ENCODE measurements at places on chromosomes 11 and 22.

- no peak for DNase-seq
Observed at GRCh38 chr11:10918698-10919097, 60.8 kb upstream of the ZBED5 start.

DNA sequence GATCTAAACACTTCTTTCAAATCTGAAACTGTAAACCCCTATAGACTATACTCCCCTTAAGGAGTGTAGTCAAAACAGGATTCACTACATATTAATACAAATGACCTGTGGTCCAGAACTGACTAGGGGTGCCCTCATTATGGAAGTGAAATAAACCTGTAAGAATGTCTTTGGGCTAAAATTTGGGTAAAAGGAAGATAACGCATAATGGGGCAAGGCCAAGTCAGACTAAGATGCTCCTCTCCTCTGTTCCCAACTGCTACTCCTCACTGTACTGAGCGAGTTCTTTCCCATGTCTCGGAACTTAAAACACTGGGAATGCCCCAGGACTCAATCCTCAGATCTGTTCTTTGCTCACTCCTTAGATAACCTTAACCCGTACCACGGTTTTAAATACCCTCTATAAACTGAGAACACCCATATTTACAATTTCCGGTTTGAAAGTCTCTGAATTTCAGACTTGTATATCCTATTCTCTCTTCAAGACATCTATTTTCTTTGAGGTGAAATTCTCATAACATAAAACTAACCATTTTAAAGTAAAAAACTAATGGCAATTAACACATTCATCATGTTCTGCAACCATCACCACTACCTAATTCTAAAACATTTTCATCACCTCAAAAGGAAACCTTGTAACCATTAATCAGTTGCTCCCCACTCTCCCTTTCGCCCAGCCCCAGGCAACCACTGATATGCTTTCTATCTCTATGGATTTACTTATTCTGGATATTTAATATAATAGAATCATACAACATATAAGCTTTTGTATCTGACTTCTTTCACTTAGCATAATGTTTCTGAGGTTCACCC lies 4.0 kb downstream of the THAP12 start:
- no peak for DNase-seq

DNA sequence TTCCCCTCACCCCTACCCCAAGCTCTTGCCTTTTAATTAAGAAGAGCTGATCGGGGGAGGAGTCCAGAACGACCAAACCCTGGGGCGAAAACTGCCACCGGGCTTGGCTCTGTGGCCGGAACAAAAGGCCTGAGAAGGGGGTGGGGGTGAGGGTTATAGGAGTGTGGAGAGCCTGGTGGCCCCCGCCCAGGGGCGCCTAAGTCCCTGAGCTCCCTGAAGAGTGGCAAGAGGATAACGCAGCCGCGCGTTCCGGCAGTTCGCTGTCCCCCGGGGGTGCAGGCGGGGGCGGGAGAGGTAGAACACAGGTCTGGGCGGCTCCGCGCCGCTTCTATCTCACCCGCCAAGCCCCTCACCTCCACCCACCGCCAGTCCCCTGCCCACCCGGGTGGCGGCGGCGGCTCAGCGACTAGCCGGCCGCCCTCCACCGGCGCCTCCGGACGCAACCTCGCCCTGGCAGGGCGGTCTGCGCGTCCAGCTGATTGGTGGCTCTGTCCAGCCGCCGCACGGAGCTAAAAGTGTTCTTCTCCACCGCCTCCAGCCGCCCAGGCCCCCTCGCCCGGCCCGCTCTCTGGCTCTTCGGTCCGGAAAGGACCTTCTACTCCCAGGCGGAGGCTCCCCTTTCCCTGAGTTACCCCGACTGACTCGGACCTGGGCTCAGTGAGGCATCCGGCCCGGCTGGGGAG lies 18.7 kb upstream of the BDNF start:
- no peak for DNase-seq

GRCh38 chr11:77590194-77590782 lies 535 bp downstream of the AQP11 start:
- no peak for DNase-seq

GRCh38 chr22:35174401-35175038 lies 82.8 kb upstream of the HMGXB4 start:
- no peak for DNase-seq

DNA sequence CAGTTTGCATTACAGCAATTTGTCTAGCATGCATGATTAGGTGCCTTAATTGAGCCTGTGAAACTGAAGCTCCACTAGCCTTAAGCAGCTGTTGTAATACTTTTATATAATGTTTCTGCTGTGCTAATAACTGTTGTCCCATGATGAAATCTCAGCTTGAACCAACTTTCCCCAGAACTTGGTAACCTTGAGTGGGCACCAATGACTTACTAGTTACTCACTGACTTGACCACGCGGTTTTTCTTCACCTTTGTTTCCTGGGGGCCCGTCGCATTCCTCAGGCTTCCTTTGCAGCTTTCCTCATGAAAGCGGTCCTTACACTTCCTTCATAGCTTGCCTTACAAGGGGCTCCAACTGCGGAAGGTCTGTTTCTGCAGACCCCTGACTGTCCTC lies 11.2 kb upstream of the GLYATL1 start:
- no peak for DNase-seq

DNA sequence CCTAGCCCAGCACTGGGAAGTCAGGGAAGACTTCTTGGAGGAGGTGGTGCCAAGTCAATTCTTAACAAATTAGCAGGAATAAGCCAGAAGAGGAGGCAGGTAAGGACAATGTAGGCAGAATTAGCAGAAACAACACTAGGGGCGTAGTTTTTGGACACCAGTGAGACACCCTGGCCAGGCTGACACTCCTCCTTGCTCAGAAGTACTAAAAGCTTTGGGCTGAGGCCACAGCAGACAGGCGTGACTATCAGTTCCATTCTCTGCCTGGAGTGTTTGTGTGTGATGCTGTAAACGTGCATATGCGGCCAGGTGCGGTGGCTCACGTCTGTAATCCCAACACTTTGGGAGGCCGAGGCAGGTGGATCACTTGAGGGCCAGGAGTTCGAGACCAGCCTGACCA lies 36.0 kb downstream of the PHF21B start:
- no peak for DNase-seq

- DNase-seq = no peak
Observed at GRCh38 chr22:38724926-38725571, 19.3 kb downstream of the GTPBP1 start.

DNA sequence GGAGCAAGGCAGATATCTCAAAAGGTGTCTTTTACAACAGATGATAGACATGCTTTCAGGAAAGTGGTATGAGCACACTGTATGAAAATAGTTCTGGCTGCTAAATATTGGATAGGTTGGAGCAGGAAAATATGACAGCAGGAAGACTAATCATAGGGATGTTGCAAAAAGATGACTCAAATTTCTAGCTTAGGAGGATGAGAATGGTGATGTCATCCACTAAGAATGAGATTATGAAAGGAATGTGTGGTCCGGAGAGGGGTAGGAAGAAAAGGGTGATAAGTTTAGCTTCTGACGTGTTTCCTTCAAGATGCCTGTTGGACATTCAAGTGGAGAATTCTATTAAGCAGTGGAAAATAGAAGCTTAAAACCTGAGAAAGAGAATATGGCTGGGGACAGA lies 46.4 kb downstream of the RCN1 start:
- no peak for DNase-seq

DNA sequence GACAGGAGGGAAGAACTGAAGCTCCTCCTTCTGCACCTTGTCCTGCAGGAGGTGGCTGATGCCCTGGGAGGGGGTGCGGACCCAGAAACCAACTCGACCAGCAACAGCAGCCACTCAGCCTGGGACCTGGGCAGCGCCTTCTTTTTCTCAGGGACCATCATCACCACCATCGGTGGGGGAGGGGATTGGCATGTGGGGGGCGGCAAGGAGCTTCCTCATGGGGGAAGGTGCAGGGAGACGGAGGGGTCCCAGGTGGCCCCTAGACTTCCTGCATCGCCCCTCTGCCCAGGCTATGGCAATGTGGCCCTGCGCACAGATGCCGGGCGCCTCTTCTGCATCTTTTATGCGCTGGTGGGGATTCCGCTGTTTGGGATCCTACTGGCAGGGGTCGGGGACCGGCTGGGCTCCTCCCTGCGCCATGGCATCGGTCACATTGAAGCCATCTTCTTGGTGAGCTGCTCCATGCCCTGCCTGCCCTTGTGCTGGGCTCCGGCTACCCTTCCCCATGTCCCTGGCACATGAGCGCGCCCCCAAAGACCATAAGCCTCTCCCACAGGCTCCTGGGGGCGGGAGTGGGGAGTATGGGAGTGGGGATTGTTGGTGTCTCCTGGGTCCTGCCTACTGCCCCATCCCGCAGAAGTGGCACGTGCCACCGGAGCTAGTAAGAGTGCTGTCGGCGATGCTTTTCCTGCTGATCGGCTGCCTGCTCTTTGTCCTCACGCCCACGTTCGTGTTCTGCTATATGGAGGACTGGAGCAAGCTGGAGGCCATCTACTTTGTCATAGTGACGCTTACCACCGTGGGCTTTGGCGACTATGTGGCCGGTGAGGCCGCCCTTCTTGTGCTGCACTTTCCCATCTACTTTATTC lies 3.1 kb upstream of the CATSPERZ start:
- no peak for DNase-seq

GRCh38 chr11:1928891-1929541 lies 9.5 kb downstream of the TNNT3 start:
- DNase-seq = no peak

DNA sequence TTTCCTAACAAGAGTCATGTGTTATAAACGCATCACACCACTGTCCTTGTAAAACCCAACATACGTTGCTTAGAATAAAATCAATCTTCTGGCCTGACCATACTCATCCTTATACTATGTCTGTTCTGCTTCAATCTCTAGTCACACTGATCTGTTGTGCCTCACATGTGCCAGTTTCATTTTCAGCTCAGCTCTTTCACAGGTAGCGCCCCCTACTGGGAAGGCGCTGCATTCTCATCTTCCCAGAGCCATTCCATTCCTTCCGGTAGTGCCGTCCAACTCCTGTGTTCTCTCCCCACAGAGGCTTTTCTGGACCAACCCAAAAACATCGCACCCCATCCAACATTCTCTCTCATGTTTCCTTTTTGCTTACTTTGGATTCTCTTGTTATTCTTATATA lies 22.2 kb downstream of the CASP5 start:
- peak; percentile 31 for DNase-seq

DNA sequence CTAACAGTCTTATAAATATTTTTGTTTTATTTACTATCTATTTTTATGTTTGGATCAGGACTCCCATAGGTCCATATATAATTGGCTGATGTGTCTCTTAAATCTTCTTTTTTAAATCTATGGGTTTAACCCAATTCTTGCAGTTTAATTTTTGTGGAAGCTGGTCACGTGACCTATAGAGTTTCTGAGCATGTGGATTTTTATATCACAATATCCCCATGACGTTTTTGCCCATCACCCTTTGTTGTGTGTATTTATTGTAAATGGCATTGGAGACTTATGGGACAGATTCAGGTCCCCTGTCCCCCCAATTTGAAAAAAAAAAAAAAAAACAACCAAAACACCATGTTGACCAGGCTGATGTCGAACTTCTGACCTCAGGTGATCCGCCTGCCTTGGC lies 78.8 kb upstream of the PRODH start:
- no peak for DNase-seq

DNA sequence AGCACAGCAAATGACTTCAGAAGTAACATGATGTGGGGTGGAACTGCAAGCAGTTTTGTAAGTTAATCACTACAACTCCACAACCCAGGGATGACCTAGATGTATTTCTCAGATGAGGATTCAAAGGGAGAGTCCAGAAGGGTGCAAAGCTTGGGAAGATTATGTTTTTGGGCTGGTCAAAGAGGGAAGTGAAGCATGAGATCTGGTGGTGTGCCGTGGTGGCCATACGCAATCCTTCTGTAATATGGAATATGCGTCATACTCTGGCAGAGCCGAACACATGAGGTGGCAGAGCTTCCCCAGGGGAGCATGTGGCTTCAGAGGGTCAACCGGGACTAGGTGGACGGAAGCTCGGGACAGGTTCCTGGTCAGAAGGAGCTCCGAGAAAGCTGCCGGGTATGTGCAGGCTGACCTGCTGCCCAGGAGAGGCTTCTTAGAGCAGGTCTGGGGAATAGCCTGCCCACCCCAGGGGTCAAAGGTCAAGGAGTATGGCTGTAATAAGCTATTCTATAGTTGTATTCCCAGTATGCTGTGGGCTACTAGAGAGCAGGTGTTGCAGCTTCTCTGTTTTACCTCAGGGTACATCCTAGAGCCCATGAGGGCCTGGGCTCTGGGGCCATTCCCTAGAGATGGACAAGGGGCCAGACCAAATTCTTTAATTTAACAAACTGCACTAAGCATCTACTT lies 70.1 kb upstream of the PHOX2A start:
- no peak for DNase-seq

DNA sequence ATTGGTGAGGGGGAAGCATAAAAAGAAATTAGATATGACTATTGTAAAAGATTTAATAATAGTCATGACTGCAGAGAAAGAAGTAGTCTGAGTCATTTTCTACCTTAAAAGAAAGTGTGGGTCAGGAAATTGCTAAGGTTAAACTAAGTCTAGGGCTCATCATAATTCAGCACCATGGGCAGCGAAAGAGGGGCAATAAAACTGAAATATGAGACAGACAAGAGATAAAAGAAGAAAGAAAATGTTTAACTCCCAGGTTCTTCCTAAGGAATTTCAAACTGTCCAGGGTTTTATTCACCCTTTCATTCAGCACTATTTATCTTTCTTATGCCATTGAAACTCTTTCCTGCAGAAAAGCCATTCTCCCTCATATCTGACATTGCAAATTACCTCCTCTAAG lies 114.4 kb upstream of the API5 start:
- no peak for DNase-seq

DNA sequence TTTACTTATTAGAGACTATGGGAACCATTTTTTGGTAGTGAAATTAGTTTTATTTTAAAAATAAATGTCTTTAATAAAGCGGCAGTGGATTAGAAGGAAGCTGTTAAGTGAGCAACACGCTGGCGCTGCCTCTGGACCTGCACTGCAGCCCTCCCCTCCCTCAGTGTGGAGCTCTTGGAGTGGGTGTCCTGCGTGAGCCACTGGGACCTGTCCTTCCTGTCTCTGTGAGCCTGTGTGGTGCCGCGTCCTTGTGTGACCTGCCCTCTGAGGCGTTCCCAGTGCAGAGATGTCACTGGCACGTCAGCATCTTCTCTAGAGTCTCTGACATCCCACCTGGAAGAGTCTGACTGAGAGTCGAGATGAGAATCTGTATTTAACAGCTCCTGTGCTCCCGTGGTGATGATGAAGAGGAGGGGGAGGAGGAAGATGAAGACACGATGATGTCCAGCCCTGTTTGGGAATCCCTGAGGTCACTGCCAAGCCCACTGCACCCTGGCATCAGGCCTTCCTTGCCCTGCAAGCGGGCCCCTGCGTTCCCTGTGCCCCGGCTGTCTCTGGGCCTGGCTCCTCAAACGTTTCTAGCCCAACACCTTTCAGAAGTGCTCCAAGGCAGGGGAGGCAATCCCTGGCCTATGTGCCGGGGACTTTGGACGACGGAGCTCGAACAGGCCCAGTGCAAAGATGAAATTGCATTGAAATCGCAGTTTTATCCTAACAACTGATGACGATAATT lies 271.8 kb downstream of the TBC1D22A start:
- no peak for DNase-seq

DNA sequence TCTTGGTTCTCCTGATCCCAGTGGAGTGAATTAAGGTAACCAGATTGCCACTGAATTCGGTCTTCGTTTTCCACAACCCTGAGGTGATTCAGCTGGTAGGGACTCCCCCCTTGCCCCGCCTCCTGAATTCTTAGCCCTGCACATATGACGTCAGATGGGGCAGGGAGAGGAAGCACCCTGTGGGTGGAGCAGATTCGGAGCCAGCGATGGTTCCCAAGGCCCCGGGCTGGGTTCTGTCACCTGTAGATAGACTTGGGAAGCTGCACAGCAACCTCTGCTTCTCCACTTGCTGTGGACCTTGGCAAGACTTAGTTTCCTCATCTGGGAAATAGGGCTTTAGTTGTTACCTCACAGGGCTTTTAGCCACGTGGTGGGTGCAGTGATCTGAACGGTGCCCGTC lies 67.8 kb downstream of the CTTN start:
- DNase-seq = no peak

Measured in stimulated activated CD4-positive, alpha-beta T cell treated with anti-CD3 and anti-CD28 coated beads, Interleukin-1b, Interleukin-23, amount 100 ng/mL, for 1 hour (primary cell).